T-cell (primary cell): ENCODE measurements at places on chromosomes 3 and 15. TPM values are rescaled to one million over a fixed set of nuclear protein-coding genes. Genes with fewer than 3 reads are reported as not detected.

APEH gene
- total RNA-seq: 158 TPM

DUOXA2 gene
- not detected for total RNA-seq

VEPH1 gene
- 0.35 TPM for total RNA-seq

PLS1 gene
- 1.9 TPM for total RNA-seq

TUSC7 gene
- not detected for total RNA-seq

- DNase-seq: no peak
These were observed 166.0 kb downstream of the THSD4 start for GRCh38 chr15:71281256-71281655.

GRCh38 chr3:87248831-87249230 lies 21.7 kb downstream of the CHMP2B start:
- no peak for DNase-seq

- DNase-seq: no peak
These were observed 243.6 kb upstream of the MDFIC2 start for GRCh38 chr3:70556056-70556455.

- DNase-seq: no peak
These were observed 8.1 kb downstream of the VGLL3 start for GRCh38 chr3:86982883-86983282.

- no peak for DNase-seq
These were observed 157.8 kb upstream of the ROPN1 start for GRCh38 chr3:124149771-124150170.

- DNase-seq: no peak
These were observed 2.1 kb downstream of the ANKUB1 start for GRCh38 chr3:149790268-149790667.

GRCh38 chr3:171116824-171117395 lies 90.4 kb upstream of the SLC2A2 start:
- no peak for DNase-seq

DNA sequence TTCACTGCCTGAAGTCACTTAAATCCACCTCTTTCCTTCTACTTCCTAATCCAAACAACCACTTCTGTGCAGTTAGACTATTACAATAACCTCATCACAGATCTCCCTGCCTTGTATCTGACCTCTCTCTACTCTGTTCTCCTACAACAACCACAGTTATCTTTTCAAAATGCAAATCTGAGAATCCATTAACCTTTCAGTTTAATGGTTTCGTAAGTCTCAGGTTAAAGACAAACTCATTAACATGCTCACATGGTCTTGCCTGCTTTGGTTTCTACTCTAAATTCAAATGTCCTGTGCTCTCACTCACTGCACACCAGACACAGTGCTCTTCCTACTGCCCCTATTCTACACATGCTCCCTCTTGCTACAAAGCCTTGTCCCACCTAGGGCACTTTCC lies 406.5 kb upstream of the THBS1 start:
- DNase-seq: no peak

DNA sequence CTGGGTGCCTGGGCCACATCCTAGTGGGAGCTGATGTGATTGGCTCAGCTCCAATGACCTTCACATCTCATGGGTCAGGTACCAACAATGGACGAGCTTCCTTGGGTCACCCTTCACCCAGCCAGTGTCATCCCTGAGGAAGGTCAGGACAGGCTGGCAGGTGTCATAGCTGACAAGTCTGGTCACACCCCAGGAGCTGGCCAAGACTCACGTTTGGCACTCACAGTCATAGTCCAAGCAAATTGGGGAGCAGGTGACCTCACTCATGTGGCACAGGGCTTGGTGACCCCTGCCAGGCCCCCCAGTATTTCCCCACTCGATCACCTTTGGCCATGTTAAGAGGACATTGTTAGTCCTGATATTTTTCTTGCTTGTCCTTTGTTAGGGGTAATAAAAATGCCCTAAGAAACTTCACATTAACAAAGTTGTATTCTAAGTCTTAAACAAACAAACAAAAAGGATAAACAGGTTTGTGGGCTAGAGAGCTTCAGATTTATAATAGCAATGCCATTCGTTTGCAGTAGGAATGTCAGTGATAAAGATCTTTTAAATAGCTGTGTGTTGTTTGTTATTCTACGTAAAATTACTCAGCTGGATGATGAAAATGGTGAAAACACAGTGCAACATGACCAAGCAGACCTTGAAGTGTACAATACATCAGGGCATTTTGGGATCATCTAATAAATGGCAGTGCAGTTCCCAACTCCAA lies 79.5 kb upstream of the POMGNT2 start:
- DNase-seq: no peak

GRCh38 chr3:71433631-71434030 lies 149.9 kb downstream of the FOXP1 start:
- no peak for DNase-seq

GRCh38 chr3:25690768-25691533 lies 26.2 kb upstream of the TOP2B start:
- DNase-seq: no peak

DNA sequence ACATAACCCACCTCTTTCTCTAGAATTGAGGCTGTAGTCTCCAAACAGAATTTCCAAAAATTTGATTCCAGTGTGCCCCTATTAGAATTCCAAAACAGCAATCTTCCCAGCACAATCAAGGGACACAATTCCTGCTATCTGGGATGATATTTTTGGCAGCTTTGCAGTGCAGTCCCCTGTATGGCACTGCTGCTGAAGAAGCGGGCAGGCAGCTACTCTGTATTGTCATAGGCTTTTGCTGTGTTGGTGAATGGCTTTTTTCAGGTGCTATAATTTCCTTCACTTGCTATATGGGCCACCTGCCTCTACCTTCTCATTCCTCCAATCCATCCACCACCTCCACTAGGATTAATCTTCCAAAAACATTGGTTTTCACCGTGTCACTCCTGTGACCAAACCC lies 145.5 kb downstream of the VGLL4 start:
- no peak for DNase-seq

- no peak for DNase-seq
These were observed 58.9 kb downstream of the IMPG2 start for GRCh38 chr3:101261506-101261905.

DNA sequence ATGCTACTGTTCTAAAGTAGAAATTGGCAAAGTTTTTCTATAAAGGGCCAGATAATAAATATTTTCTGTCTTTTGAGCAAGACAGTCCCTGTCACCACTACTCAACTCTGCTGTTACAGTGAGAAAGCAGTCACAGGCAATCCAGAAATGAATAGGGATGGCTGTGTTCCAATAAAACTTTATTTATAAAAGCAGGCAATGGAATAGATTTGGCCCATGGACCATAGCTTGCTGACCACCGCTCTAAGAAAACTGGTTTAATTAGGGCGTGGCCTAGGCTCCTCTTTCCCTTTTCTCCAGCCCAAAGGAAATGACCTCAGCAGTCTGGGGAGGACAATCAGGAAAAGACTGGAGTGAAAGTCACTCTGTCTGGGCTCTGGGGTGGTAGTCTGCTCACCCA lies 183.8 kb downstream of the MEGF11 start:
- no peak for DNase-seq

- DNase-seq: no peak
These were observed 49.1 kb downstream of the IQSEC1 start for GRCh38 chr3:13023971-13024764.

DNA sequence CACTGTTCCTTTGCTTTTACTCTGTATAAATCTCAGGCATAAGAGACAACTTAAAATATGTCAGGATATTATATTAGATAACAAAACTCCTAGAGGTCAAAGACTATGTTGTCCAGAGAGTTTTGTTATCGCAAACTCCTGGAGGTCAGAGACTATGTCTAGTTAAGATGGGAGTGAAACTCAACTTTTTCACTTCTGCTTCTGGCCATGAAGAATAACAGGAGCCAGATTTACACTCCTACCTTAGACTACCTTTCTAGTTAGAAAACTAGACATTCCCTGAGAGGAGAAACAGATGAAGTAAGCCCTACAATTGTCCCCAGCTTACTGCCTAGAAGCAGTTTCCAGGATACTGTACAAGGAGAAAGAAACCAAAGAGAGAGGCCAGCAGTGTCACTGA lies 255.4 kb upstream of the UBE2E1 start:
- no peak for DNase-seq

- DNase-seq: no peak
These were observed 29.6 kb downstream of the ONECUT1 start for GRCh38 chr15:52760562-52760961.
